ENCODE measurements at places on chromosomes 12 and 14.

- DNase-seq = no peak
Measured at GRCh38 chr14:81366884-81367283, 33.2 kb downstream of the STON2 start.

- peak; percentile 58 for DNase-seq
Measured at GRCh38 chr12:12349711-12350665, at the start of gene MANSC1. TSS of gene MANSC1 (minus strand) at chr12:12350242. CDS start at chr12:12343314, 6,928 bp downstream.

GRCh38 chr12:39483042-39483441 is 40.1 kb upstream of the KIF21A start:
- DNase-seq = no peak

DNA sequence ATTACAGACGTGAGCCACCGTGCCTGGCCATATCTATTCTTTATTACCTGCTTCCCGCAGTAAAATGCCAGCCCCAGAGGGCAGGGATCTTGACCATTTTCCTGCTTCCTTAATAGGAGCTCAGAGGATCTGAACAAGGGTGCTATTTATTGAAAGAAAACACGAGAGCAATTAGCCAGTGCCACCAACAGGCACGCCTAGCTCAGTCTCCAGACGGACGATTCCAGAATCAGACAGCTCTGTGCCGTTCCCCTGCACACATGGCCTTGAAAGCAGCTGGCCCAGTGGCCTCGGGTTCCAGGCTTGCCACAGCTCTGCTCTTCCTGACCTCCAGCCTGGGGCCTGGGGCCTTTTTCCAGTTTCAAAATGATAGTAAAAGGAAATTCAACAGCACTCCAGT is 135.2 kb upstream of the RFLNA start:
- DNase-seq = no peak

DNA sequence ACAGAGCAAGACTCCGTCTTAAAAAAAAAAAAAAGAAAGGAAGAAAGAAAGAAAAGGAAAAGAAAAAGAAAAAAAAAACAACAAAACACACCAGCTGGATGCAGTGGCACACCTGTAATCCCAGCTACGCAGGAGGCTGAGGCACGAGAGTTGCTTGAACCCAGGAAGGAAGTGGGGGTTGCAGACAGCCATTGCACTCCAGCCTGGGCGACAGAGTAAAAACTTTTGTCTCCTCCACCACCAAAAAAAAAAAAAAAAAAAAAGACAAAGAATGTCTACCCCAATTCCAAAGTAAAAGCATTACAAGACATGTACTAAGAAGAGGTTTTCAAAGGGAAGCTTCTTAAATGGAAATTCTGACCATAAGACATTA is 53.4 kb downstream of the HNRNPC start:
- DNase-seq = no peak

DNA sequence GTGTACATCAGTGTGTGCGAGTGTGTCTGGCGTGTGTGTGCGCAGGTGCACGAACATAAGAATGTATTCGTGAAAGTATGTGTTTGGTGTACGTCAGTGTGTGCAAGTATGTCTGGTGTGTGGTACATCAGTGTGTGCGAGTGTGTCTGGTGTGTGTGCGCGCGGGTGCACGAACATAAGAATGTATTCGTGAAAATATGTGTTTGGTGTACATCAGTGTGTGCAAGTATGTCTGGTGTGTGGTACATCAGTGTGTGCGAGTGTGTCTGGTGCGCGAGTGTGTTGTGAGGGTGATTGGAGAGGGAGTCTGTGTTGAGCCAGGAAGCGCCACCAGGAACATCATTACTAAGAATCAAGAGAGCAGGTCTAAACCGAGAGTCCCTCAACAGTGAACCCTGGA is 143.8 kb downstream of the BCL11B start:
- no peak for DNase-seq

DNA sequence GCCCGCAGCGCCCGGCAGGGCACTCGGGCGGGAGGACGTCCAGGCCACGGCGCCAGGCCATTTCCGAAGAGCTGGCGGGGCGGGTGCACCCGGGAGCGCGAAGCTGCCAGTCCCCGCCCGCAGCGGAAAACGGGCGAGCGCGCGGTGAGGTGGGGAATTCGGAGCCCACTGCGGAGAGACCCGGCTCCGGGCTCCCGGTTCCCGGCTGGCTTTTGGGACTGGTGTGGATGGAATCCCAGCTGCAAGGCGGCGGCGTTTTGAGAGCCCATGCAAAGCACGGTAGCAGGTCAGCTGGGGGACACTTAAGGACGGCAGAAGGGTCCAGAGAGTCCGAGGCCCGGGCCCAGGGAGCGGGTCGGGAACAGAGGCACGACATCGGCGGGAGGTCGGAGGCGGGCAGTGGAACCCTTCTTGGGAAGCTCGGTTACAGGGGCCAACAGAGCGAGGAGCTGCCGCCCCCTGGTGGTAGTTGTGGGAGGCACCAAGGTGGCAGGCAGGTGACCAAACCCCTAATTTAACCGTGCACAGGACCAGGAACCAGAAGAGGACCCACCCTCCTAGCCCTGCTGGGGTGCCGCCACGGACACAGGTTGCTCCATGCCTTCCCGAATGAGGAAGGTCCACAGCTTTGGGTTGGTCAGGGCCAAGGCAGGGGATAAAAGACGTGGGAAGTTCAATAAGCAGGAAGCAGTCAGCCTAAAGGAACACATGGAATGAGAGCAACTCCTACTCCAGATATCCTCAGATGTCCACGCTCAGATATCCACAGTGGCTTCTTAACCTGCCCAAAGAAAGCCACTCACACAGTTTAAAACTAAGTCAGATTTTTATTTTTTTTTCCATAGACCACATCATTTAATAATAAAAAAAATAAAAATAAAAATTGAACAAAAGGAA is 685 bp upstream of the CDH24 start:
- DNase-seq = peak; percentile 92

DNA sequence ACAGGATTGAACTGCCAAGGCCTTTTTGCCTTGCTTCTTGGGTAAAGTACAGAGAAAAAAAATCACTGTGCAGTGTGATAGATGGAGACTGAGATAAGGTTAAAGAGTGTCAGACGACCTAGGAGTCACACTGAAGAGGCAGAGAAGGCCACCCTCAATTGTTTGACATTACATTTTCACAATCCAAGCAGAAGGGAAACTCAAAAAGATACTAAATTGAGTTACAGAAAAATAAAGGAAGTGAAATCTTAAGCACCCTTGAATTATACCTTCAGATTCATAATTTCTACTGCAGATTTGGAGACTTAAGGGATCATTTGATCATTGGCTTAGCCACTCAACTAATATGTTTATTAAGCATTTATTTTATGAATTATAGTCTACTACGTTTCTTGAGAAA is 97.1 kb downstream of the MYF5 start:
- DNase-seq = no peak

GRCh38 chr14:104889375-104889757 is 24.3 kb downstream of the CEP170B start:
- no peak for DNase-seq

GRCh38 chr12:19390051-19390598 is 49.2 kb upstream of the AEBP2 start:
- DNase-seq = no peak

DNA sequence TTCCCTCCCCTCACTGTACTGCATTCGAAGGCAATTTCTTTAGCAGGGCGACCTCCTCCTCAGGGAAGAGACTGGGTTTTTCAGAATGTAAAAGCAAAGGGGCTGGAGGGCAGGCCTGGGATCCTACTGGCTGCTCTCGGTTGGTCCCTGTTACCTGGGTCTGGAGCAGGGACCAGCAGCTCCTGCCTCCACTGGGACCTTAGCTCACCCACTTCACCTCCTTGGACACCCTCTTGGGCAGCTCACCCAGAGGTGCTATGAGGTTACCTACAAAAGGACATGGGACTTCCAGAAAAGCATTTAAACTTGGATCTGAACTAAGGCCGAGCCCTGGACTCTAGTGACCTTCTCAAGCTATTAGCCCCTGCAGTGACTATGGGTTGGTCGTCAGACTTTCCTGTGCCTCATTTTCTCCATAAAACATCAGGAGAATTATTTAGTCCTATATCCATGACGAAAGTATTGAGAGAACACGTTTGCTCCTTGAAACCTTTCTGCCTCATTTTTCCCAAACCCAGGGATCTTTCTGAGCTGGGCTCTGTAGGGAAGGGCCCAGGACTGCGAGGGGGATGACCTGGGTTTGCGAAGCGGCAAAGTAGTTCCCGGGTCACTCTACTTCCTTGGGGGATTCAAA is 65.0 kb downstream of the FBXL14 start:
- DNase-seq = no peak

- DNase-seq = no peak
Measured at GRCh38 chr14:85616386-85616885, 86.5 kb downstream of the FLRT2 start.

DNA sequence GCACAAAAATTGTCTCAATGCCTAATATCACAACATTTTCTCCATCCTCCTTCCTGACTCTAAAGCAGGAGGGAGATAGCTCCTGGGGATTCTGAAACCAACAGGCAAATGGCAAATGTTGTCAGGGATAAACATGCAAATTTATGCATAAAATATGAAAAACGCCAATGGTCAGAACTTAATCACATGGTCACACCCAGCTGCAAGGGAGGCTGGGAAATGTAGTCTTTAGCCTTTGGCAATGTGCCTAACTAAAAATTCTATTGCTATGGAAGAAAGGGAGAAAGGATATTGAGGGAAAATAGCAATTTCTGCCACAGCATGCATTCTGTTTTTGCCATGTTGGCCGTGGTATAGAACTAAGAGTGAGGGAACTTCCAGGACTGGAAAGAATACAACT is 11.7 kb upstream of the OASL start:
- no peak for DNase-seq

GRCh38 chr14:74245292-74245691 is 6.0 kb downstream of the VSX2 start:
- no peak for DNase-seq

Measured in activated CD4-positive, alpha-beta T cell treated with anti-CD3 and anti-CD28 coated beads for 48 hours (primary cell).